HTR-8/SVneo (cell line): ENCODE measurements at places on chromosomes 1 and 21.

DNA sequence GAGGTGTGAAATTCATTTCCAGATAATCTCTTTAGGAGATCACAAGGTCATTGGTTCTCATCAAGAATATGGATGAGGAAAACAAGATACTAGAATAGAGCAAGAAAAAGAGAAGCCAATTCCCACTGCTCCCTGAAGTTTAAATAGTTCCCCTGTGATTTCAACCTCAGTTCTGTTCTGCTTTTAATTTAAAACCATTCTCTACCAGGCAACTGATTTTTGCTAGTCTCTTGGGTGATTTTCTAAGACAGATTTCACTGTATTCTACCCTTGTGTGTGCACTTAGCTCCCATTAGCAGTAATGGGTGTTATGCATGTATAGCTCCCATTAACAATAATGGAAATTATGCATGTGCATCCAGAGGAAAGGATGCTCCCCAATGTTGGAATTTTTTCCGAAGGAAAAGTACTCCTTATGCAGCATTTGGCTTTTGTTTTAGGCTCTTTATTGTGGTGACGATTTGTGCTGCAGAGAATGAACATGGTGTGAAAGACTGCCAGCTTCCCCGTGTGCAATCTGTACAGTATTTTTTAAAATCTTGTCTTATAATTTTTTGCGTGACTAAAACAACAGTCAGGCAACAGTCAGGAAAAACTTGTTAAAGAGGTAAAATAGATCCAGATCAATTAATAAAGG lies 144.0 kb upstream of the ZRANB2 start:
- no peak for DNase-seq

DNA sequence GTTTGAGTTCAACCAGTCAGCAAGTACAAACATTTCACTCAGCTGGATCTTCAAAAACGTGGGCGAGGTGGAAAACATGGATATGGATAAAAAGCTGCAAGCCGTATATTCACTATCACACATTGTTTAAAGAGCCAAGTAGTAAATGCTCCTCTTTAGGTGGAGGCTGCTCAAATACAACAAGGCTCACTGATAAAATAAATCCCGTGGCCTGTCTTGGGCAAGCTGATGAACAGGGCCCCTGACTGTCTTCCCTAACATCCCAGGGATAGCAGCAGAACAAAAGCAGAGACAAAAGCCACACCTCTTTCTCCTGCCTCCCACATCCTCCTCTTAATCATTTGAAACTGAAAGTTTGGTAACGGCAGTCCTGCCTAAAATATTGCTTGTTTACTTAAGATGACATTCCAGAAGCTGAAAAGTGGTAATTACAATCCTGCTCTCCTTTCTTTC lies 357.7 kb downstream of the TTLL7 start:
- no peak for DNase-seq

DNA sequence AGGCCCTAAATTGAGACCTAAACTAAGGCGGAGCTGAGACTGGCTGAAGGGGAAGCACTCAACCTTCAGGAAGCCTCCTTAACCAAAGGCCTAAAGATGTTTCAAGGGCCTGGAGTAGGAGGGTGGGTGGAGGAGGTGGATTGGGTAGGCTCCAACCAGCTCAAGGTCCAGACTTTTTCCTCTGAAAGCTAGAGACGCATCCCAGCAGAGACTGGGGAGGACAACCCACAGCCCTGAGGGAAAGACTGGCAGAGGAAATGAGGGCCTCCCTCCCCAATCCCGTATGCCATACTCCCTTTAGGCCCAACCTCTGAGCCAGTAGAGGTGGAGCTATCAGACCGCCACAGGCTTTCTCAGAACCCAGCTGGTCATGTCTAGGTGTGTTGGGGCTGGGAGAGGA lies 1.1 kb downstream of the ECM1 start:
- DNase-seq = no peak

DNA sequence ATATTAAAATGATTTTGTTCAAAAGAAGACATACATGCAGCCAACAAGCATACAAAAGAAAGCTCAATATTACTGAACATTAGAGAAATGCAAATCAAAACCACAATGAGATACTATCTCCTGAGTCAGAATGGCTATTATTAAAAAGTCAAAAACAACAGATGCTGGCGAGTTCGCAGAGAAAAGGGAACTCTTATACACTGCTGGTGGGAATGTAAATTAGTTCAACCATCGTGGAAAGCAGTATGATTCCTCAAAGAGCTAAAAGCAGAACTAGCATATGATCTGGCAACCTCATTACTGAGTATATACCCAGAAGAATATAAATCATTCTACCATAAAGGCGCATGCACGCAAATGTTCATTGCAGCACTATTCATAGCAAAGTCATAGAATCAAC lies 126.0 kb upstream of the HMCN1 start:
- DNase-seq = no peak

GRCh38 chr1:6898974-6899539 lies 113.8 kb downstream of the CAMTA1 start:
- no peak for DNase-seq

- no peak for DNase-seq
These were observed 29.0 kb downstream of the MRPL39 start for GRCh38 chr21:25578056-25578961.

GRCh38 chr1:91201694-91202093 lies 179.9 kb upstream of the ZNF644 start:
- no peak for DNase-seq

- no peak for DNase-seq
These were observed 191.0 kb upstream of the C1orf174 start for GRCh38 chr1:4090976-4091660.

GRCh38 chr1:24294228-24294672 lies 24.9 kb upstream of the GRHL3 start:
- peak; percentile 75 for DNase-seq

DNA sequence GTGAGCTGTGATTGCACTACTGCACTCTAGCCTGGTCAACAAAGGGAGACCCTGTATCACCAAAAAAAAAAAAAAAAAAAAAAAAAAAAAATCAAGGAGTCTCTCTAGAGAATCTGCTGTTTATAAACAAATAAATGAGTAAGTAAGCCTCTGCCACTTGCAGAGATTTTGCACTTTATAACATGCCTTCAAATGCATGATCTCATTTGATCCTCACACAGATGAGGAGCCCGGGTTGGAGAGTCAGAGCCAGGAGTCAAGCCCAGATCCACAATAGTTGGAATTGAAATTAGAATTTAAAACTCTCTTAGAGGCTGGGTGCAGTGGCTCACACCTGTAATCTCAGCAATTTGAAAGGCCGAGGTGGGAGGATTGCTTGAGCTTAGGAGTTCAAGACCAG lies 4.0 kb downstream of the PRELP start:
- no peak for DNase-seq

DNA sequence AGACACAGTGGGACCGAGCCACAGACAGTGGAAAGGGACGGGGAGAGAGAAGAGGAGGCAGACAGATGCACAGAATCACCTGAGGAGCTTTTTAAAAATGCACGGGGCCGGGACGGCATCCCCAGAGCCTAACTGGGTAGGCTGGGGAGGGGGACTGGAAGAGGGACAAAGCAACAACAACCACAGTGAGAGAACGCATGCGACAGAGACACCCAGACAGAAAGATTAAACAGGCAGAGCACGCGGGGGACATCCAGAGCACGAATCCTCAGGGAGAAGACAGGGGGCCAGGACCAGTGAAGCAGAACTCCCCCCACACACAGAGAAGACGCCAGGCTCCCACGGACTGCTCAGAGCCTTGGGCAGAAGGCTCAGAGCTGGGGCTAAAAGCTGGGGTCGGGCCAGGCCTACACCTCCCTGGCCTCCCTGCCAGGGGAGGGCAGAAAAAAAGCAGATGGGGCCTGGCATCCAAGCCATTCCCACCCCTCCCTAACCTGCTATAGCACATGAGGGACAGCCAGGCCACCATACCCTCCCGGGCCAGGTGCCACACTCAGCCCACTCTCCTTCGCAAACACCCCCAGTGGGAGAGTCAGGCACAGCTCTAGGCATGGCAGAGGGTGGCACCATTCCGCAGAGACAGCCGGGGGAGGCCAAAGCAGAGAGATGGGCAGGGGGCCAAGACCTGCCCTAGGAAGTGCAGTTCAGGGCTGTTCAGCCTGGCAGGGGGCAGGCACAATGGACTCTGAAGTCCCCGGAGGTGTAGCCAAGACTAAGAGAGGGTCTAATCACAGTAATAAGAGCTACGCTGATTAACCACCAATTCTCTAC lies 29.8 kb upstream of the COL16A1 start:
- no peak for DNase-seq

DNA sequence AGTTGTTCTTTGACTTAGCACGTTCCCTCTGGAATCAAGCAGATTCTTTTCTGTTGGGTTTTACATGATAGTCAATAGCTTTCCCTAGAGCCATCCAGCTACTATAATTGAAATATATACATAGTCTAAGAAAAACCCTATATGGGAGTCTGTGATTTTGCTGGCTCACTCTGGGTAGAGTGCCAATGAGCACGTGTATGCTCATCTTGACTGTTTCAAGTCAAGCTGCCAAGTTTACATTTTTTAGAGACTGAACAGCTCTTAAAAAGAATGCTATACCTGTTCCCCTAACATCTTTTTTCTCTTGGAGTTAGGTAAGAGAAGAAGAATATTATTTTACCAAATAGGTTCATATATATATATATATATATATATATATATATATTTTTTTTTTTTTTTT lies 182.8 kb upstream of the NRIP1 start:
- DNase-seq = no peak

GRCh38 chr1:153422450-153423068 lies 6.2 kb downstream of the S100A7A start:
- DNase-seq = peak; percentile 30

DNA sequence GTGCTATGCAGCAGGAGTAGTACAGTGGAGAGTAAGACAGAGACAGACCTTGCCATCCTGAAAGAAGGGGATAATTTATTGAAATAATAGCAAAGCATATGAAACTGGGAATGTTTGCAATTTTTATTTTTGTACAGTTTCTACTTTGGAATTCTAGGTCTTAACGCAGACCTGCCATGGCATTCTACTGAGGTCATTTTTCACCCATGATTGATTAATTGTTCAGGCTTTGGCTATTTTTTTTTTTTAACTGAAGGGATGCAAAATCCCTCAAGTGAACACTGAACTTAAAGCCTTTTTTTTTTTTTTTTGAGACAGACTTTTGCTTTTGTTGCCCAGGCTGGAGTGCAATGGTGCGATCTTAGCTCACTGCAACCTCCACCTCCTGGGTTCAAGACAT lies 27.1 kb downstream of the MTF2 start:
- no peak for DNase-seq

GRCh38 chr1:64006276-64007051 lies 197.0 kb upstream of the UBE2U start:
- peak; percentile 22 for DNase-seq

- no peak for DNase-seq
These were observed 37.8 kb downstream of the MIS18A start for GRCh38 chr21:32240851-32241687.

DNA sequence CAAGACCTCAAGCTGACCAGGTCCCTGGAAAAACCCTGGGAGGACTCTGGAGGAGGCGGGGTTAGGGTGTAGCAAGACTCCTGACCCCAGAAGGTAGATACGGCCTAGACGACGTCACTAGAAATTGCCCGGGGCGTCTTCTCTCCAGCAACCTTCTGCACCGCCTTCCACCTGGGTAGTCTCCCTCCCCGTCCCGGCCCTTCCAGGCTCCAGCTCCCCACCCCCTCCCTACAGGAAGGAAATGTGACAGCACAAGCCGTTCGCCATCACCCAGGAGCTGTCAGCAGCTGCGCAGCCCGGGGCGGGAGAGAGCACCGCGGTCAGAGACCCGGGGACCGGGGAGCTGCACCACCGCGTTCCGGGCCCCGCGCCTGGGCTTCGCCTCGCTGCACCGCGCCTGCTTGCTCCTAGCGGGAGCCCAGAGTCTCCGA lies 20.0 kb downstream of the SERTAD4 start:
- no peak for DNase-seq

GRCh38 chr1:30384286-30385245 lies 338.8 kb downstream of the MATN1 start:
- DNase-seq = no peak

GRCh38 chr1:5198328-5198727 lies 543.9 kb downstream of the AJAP1 start:
- no peak for DNase-seq

DNA sequence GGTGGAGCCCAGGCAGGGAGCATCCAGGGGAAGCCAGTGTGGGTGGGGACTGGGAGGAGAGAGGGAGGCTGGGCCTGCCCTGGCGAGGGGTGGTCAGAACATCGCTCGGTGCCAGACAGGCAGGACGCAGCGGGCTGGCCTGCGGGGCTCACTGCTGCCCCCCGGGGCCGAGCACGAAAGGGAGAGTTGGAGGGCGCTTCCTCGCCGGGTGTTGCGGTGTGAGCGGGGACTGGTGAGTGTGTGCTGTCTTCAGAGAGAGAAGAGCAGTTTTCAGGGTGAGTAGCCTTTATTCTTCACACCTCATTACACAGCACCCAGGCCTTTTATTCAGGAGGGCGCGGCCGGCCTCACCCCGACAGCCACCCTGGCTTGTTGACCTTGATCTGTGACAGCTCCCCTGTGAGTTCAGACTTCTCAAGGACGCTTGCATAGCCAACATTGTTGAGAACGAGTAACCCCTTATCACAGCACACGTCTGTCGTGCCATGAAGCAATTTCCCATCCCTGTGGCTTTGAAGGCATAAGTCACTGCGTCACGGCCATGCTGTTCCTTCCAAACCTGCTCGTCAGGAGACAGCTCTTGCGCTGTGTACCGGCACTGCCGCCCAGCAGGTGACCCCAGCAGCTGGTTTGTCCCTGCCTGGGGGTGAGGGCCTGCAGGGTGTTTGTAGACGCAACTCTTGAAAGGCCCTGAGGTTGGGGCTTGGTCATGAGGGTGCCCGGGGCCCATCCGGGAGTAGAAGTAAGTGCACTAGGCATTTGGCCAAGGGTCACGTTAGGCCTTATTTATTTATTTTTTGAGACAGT lies 54.6 kb downstream of the PRKCZ start:
- DNase-seq = no peak

GRCh38 chr21:24294171-24294570 lies 1313.1 kb downstream of the MRPL39 start:
- DNase-seq = no peak
